ENCODE measurements at places on chromosomes 7 and 10.
A peak's percentile ranks its signal among the peaks of the same experiment; 100 is the strongest.

DNA sequence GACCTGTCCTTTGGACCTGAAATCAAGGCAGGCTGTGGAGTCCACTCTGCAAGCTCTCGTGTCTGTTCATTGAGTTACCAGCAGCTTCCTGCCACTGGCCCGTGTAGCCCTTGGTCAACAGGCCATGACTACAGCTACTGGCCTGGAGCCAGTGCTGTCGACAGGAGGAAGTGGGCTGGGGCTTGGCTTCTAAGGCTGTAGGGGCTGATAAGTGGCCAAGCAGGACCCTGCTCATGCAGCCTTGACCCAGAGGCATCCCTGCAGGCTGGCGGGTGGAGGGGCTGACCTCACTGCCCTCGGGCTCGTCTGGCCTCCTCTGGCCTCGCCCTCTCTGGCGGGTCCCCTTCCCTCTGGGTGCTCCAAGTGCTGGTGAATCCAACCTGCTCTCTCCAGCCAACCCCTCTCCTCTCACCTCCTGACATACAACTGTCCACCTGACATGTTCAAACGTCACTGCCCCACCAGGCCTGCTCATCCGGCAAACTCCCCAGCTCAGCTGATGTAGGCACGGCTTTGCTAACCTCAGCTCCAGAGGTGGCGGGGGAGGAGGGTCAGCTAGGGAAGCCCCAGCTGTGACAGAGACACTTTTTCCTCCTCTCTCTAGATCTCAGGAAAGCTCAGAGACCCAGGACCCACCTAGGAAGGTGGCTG lies 188.6 kb upstream of the LYZL2 start:
- DNase-seq: no peak

DNA sequence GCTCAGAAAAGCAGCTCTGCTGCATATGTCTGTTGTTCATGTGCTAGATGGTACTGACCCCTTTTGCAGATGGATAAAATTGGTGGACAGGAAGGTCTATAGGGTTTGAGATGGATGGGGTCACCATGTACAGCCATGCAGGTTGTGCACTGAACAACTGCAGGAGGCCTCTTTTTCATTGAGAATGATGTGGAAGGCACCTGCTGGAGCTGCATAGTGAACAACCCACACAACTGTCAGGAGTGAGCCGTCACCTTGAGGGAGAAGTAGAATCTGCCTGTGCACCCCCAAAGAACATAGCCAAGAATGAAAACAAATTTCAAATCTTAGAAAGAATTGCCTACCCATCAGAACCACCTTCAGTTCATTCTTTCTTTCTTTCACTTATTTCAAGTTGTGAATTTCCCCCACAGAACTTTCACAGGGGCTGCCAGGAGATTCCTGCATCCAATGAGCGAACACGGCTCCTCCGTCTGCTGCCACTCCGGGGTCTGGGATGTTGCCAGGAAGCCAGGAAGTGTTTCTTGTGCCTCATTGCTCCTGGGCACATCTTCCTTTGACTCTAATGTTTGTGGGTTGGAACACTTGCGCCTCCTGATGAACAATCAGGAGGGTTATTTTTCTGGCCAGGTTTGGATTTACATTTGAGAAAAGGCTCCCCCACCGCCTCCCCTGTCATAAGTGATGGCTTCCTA lies 53.7 kb upstream of the DOCK1 start:
- DNase-seq: no peak

DNA sequence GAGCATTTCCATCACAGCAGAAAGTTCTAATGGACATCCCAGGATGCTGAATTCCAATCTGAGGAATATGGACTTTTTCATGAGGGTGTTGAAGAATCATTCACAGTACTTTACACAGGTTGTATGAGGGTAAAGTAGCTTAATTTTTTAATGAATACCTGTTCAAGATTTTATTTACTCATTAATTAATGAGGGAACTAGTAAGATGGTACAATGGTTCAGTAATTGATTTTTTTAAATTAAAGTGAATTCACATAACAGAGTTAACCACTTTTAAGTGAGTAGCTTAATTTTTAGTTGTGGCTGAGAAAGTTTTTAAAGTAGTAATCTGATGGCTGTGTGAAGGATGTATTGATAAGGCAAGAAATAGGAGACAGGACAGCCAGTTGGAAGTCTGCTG lies 266.5 kb downstream of the GFRA1 start:
- no peak for DNase-seq

GRCh38 chr7:148939128-148939755 lies 55.2 kb upstream of the EZH2 start:
- no peak for DNase-seq

DNA sequence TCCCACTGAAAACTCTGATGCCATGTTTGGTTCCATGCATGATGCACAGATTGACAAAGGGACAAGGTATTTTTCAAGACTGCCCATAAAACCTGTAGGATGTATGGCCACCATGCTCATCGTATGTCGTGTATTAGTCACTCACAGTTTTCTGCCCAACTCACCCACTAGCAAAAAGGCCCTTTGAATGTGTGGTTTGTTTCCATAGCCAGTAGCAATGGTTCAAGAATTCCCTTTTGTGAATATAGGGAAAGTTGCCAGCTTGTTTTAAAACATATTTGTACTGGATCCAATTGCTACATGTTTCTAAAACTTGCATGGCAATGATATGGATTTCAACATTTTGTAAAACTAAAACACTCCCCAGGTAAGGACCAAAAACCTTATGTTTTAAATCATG lies 280.9 kb upstream of the YAE1 start:
- no peak for DNase-seq

DNA sequence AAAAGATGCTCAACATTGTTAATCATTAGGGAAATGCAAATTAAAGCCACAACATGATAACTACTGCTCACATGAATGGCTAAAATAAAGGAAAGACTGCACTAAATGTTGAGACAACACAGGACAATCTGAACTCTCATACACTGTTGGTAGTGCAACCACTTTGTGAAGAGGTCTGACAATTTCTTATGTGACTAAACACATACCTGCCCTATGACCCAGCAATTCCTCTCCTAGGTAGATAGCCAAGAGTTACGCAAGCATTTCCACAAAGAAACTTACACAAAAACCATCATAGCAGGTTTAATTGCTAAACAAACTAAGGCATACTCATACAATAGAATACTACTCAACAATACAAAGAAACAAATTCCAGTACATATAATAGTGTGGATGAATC lies 41.8 kb upstream of the HERPUD2 start:
- DNase-seq: no peak

- no peak for DNase-seq
Measured at GRCh38 chr10:44015702-44016500, 367.2 kb upstream of the ZNF32 start.

- DNase-seq: no peak
Measured at GRCh38 chr10:91953600-91954160, 30.1 kb downstream of the BTAF1 start.

DNA sequence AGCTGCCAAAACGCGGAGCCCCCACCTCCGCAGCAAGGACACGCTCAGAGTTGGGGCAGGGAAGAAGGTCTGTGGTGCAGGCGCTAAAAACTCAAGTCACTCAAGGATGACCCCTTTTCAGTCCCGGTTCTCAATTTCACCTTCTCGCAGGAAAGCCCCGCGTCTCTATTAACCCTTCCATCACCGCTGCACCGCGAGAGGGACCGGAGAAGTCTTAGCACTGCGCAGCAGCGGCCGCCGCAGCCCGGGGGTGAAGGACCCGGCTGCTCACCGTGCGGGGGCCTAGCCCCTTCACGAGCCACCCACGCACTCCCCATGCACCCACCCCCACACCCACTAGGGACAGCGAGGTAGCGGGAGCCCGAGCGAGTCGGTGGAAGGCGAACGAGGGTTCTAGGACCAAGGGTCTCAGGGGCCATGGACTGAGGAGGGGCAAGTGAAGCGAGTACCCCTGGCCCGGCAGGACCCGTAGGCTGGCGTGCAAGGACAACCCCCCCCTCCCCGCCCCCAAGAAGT lies 162.9 kb downstream of the SH3PXD2A start:
- peak; percentile 67 for DNase-seq

GRCh38 chr10:133174689-133175263 lies 14.8 kb downstream of the KNDC1 start:
- no peak for DNase-seq

GRCh38 chr7:150686030-150686631 lies 625 bp downstream of the GIMAP2 start:
- DNase-seq: no peak

DNA sequence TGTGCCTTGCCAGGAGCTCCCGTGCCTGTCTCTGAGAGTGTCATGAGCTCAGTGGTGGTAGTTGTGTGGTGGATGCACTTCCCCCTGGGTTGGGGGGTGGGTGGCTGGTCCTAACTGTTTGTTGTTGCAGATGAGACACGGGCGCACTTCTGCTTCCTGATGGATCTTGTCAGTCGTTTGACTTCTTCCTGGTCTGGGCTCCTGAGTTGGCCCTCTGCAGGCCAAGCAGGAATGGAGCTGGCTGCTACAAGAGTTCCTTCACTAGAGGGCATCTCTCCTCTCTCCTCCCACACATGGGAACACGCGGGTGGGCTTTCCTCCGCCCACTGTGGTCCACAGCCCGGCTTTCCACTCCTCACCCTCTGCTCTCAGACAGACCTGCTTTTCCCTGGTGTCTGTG lies 82.0 kb downstream of the BMS1 start:
- peak; percentile 13 for DNase-seq

DNA sequence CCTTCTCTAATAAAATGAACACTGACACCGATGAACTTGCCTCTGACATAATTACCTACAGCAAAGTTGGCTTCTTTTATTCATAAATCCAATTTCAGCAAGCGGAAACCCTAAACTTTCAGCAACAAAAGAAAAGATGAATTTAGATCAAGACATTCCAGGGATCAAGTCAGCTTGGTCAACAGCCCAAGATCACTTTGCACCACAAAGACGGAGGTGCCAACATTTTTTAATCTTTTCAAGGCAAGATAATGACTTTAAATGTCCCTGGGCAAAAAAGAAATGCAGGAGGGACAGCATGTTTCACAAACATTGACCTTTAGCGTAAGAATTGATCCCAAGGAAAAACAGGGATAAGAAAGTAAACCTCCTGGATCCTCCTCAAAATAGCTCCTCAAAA lies 636.9 kb downstream of the PARD3 start:
- DNase-seq: peak; percentile 33

- peak; percentile 85 for DNase-seq
Measured at GRCh38 chr10:32367793-32368453, 21.0 kb upstream of the EPC1 start.

GRCh38 chr10:117632406-117632805 lies 89.9 kb downstream of the EMX2 start:
- DNase-seq: no peak

DNA sequence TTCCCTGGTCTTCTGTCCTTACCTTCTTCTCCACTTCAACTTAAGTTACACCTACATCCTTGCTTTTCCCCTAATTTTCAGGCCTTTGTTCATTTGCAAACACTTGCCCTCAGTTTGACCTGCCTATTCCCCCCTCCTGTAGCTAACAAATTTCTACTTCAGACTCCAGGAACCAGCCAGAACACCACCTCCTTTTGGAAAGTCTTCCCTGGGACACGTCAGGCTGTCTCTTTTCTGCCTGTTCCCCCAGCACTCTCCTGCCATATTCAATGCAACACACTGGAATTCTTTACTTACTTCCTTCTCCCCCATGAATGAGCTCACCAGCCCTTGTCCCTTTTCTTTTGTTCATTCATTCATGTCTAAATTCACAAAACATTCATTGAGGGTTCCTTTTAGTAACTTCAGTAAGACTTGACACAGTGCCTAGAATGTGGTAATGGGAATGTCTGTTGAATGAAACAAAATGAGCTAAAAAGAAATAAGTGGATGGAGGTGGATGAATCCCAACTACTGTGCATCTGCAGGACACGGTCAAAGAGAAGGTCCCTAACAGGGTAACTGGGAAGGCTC lies 478.0 kb downstream of the KCNMA1 start:
- DNase-seq: no peak

DNA sequence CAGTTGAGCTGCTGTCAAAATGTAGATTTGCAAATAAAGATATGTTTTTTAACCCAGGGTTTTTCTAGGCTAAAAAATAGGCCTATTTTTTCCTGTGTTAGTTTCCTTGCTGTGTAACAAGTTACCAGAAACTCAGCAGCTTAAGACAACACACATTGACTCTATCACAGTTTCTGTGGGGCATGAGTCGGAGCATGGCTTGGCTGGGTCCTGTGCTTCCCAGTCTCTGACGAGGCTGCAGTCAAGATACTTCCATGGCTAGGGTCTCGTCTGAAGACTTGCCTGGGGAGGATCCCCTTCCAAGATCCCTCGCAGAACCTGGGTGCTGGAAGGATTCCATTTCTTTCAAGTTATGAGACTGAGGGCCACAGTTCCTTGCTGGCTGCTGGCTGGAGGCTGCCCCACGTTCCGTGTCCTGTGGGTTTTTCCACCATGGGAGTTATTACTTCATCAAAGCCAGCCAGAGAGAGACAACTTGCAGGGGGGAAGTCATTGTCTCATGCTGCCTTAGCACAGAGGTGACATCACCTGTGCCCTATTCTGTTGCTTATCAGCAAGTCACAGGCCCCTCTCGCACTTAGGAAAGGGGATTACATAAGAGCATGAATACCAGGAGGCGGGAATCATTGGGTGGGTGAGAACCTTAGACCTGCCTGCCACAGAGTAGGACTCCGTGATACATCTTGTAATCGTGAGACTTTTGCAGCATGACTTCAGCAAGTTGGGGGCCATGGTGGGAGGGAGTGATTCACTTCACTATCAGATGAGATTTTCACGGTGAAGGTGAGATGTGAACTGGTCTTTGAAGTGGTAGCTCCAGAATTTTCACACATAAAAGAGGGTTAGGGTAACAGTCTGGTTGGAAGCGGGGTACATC lies 77.9 kb downstream of the CCNY start:
- DNase-seq: no peak

- no peak for DNase-seq
Measured at GRCh38 chr7:53397911-53398310, 362.5 kb downstream of the POM121L12 start.

DNA sequence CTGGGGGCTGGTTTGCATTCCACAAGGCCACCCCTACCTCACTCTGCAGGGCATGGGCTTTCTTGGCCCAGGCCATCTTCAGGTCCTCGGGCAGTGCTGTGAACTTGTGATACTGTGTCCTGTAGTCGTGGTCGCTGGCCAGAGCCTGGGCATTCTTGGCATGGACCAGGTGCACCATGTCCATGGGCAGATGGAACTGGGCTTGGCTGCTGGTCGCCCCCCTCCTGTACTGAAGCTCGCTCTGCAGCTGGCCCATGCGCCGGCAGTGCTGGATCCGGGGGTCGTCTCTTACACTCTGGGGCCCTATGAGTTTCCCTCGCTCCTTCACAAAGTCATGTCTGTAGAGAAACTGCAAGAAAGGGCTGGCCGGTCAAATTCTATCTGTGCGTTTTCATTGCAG lies 51.7 kb downstream of the HABP2 start:
- DNase-seq: no peak

DNA sequence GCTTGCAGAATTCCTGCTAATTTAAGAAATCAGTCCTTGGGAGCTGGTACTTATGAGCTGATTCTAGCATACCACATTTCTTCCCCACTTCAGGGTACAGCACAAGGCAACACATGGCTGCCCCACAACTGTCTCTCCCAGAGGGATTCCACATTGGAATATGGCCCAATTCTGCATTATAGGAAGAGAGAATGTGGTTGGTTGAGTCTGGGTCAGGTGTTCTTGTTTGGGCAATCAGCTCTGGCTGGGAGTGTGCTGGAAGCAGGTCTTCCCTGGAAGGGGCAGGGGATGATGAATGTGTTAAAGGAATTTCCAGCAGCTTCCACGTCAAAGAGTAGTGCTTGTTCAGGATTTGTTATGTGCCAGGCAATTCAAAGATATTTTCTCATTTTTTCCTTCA lies 95.7 kb downstream of the BUB3 start:
- DNase-seq: no peak

- DNase-seq: no peak
Measured at GRCh38 chr10:114547056-114547455, 111.0 kb downstream of the ABLIM1 start.
